ENCODE measurements at places on chromosomes 16 and 17.
A peak's percentile ranks its signal among the peaks of the same experiment; 100 is the strongest.

DNA sequence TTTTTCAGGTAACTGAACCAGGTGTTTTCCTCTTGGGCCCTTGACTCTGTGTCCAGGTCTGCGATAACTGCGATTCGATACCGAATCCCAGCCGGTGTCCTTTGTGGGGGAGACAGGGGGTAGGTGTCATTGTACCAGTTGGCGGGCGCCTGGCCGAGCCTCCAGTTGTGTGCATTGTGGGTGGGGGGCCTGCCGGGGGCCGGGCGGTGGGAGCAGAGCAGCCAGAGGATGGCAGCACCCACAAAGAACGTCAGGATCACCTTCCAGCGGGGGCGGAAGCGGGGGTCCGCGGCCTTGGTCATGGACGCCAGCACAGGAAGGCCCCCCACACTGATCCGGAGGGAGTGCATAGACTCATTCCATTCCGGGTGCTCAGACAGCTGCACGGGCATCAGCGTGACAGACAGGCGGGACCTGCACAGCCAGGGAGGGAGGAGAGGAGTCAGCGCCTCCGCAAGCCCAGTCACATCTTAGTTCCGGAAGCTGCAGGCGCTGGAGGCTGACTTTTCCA lies 12.3 kb downstream of the CANT1 start:
- no peak for DNase-seq

GRCh38 chr17:65604070-65604469 lies 42.6 kb upstream of the AXIN2 start:
- no peak for DNase-seq

DNA sequence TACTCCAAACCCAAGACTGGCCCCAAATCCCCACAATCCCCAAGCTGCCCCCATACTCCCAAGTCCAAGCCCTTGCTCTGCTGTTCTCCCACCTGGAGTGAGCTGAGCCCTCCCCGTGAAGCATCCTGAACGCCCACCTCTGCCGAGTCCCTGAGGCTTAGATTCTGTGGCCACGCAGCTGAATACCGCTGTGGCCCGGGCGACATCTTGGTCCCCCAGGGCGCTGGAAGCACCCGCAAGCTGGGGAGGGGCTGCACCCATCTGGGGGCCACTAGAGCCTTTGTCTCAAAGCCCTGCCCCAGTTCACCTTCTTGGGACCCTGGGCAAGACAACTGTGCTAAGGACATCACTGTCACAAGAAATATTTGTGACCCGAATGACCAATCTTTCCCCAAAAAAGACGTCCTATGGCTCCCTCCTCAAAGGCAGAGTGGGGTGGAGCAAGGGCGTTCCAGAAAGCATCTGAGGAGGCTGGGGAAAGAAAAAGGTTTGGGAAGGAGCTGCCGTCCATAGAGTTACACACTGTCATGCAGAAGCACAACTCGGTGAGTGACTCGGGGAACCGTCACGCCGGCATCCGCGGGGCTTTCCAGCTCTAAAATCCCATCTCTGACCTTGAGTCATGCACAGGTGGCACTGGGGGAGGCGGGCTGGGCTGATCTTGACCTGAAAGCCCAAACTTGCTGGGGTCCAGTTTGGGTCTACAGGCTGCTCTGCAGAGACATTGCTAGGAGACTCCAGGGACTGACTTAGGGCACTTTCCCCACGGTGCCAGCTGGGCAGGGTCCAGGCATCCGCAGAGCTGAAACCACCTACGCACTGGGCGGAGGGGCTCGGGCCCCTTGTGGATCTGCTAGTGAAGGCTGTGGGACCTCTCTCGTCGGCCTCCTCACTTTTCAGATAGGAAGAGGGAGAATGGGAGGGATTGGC lies 6.6 kb downstream of the PTX4 start:
- no peak for DNase-seq

DNA sequence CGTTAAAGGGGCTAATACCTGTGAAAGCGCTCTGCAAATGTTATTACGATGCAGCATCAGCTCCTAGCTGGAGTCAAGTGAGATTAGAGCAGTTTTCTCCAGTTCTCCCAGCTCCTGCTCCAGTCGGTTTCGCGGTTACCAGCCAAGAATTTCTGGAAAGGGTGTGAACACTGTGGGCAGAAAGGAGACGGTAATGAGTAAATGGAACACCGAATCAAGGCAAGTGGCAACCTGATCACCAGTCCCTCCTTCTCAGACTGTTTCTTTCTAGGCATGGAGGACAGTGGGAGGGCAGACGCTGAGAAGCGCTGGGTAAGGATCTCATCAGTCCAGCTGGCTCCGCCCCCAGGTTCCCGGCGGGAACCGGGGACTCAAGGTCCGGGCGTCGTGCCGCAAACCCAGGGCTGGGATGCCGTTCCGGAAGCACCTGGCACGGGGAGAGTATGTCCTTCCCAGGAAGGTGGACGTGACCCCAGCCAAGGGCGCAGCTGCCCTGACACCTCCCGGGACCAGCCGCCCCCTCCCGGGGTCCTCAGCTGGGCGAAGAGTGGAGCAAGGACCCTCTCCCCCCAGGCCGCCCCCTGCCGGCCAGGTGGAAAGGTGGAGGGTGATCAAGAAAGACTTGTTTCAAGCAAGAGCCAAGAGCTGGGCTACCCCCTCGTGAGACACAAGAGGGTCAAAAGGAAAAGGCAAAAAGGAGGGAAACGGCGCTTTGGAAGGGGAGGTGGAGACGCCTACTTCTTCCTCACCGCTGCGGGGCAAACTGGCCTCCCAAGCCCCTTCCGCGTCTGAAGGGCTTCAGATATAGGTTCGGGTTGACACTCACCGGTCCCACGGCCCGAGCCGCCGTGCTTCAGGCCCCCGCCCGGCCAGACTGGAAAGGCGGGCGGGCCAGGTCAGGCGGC lies 481 bp downstream of the MYO19 start:
- peak; percentile 53 for DNase-seq

DNA sequence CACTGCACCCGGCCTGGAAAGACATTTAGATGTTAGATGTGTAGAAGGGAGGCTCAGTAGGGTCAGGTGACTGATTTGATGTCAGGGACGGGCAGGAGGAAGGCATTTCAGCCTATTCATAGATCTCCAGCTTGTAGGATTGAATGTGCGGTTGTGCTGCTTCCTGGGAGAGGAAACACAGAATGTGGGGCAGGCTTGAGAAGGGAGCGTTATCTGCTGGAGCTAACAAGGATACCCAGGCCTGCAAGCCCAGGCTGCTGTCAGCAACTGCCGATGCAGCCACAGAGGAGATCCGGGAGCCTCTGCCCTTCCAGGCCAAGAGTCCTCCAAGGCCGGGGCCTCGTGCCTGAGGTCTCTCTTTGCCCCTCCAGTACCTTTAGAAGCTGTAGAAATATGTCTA lies 205.6 kb downstream of the SPECC1 start:
- peak; percentile 3 for DNase-seq

DNA sequence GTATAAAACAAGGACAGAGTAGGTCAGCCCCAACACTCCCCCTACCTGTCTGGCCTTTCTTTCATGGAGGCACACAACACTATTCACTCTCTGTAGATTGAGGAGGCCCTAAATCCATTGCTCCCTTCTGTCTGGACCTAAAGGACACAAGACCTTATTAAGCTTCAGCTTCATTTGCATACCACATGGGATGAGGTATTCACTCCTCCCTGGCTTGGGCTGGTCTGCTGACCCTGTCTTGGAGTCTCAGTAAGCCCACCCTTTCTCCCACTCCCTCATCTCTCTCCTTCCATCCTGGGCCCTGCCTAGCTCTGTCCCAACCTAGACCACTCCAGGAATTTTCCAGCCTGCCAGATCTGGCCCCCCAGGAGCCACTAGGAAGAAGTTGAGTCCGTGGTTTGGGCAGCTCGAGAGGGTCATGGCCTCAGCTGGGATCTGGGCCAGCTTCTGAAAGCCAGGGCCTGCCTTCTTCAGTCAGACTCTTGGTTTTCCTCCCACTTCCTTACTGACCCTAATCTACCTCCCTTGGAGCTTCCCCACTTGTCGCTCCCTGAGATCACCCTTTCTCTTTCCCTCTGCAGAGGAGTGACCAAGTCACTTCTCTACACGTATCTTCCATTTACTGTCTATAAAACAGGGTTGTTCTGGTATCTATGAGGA lies 6.5 kb upstream of the LLGL1 start:
- no peak for DNase-seq

All from Kasumi-1 (cell line).